ENCODE measurements at places on chromosomes 5 and 9. TPM values are rescaled to one million over a fixed set of nuclear protein-coding genes. Genes with fewer than 3 reads are reported as not detected.

The PPP2R2B gene
- 0.74 TPM for total RNA-seq

The OR2Y1 gene
- total RNA-seq = not detected

The FBXL7 gene
- total RNA-seq = 18.1 TPM

The MUSK gene
- 1.1 TPM for total RNA-seq

The ZNF618 gene
- total RNA-seq = 4.0 TPM

The OBP2A gene
- not detected for total RNA-seq

The IFNA21 gene
- not detected for total RNA-seq

The TMEFF1 gene
- 0.35 TPM for total RNA-seq

The NTRK2 gene
- total RNA-seq = 20.6 TPM

The FOXD4L6 gene
- not detected for total RNA-seq

The ZNG1C gene
- 11.0 TPM for total RNA-seq

The ABCA1 gene
- total RNA-seq = 8.3 TPM

The PCDHGA11 gene
- total RNA-seq = 3.2 TPM

The GADD45G gene
- 107 TPM for total RNA-seq

The SMC2 gene
- total RNA-seq = 11.3 TPM
